ENCODE measurements at places on chromosomes 16 and 17. TPM values are rescaled to one million over a fixed set of nuclear protein-coding genes. Genes with fewer than 3 reads are reported as not detected.

PSME3 gene
- total RNA-seq, result 56.1 TPM

HBA2 gene
- total RNA-seq, result 10.1 TPM

TANC2 gene
- total RNA-seq, result 44.4 TPM

KRT12 gene
- not detected for total RNA-seq

TMEM106A gene
- 11.8 TPM for total RNA-seq

MT1X gene
- 1,273 TPM for total RNA-seq

TLCD1 gene
- 0.44 TPM for total RNA-seq

TMEM92 gene
- 0.59 TPM for total RNA-seq

- DNase-seq, result no peak
Measured at GRCh38 chr16:75758215-75758614, 31.9 kb upstream of the CPHXL start.

DNA sequence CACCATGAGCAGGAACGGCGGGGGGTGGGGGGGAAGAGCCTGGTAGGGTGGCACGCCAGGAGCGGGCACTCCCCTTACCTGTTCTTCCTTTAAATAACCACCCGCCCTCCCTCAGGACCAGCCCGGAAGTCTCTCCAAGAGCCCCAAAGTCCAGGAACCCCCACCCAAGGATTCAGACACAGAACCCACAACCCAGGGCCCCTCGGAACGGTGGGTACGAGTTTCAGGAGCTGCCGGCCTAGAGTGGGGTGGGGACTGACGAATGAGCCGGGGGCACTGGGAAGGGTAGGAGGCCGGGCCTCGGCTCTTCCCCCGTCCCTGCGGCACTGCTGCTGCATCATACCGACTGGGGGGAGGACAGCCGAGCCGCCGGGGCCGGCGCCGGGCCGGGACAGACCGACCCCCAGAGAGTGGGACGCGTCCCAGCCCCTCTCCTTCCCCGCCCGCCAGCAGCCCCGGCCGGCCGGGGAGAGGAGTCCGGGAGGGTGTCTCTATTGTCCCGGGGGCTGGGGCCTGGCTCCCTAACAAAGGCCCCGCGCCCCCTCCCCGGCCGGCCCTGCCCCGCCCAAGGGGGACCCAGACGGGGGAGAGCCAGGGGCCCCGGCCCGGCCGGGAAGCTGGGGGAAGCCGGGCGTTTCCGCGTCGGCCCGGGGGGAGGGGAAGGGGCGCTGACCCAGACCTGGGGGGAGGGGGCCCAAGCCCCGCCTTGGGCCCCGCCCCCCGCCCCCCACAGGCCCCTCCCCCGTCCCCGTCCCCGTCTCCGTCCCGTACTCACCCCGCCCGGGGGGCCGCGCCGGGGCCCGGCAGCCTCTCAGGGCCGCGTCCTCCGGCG is 747 bp downstream of the ATXN7L3 start:
- DNase-seq, result no peak

- peak; percentile 16 for DNase-seq
Measured at GRCh38 chr16:13919330-13919682, 648 bp upstream of the ERCC4 start.

- peak; percentile 93 for DNase-seq
Measured at GRCh38 chr17:68205251-68205807, 42.5 kb upstream of the AMZ2 start.

- DNase-seq, result no peak
Measured at GRCh38 chr16:15509051-15509592, 74.7 kb downstream of the BMERB1 start.

DNA sequence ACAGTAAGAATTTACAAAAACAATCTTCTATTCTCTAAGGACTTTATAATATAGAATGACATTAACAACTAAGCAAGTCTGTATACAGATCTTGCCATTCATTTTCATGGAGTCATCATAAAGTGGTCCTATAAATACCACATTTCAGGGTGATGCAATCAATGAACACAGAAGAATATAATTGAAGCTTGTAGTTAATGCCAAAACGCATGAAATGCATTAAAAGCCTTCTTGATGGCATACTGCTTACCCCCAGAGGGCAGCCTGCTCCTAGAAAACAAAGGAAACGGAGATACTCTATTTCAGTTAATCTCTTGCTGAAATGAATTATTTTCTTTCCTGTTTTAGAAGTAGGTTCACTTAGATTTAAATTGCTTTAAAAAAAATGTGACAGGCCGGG is 45.2 kb upstream of the STAC2 start:
- DNase-seq, result no peak

DNA sequence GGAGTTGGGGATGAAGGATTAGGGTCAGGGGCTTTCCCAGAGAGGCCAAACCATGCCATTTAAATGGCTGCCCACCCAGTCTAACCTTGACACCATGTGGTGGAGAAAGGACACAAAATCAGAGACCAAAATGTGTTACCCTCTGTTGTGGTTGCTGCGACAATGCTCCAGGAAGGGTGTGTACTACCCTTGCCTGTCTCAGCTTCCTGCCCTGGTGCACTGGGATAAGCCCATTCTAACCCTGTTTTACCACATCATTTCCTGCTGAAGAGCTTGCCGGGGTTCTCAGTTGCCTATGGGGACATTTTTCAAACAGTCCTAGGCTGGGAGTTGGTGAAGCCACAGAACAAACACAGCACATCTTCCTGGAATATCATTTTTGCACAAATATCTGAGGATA is 4.9 kb downstream of the OR4D1 start:
- no peak for DNase-seq

DNA sequence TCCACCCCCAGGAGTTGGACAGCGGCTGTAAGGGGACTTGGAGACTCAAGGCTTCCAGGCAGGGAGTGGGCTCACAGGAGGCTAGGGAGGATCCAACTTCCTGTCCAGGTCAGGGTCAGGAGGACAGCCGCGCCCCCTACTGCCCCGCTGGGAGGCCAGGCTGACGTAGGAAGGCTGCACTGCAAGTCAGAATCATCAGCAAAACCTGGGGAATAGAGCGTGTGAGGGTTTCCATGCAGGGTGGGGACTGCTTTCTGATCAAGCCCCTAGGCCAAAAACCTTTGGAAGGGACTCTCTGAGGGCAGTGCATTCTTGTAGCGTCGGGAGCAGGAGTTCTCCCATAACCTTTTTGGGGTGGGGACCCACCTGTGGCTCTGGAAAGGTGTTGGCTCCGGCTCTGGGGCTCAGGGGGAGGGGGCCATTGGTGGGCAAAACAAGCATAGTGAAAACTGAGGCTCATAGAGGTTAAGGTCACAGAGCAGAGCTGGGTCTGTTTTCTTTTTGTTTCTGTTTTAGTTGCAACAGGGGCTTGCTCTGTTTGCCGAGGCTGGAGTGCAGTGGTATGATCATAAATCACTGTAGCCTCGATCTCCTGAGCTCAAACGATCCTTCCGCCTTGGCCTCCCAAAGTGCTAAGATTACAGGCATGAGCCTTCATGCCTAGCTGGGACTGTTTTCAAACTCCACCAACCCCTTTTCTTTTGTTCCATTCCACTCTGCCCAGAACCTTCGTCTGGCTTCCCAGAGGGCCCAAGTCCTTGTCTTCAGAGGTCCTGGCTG is 22.1 kb downstream of the RAI1 start:
- no peak for DNase-seq

DNA sequence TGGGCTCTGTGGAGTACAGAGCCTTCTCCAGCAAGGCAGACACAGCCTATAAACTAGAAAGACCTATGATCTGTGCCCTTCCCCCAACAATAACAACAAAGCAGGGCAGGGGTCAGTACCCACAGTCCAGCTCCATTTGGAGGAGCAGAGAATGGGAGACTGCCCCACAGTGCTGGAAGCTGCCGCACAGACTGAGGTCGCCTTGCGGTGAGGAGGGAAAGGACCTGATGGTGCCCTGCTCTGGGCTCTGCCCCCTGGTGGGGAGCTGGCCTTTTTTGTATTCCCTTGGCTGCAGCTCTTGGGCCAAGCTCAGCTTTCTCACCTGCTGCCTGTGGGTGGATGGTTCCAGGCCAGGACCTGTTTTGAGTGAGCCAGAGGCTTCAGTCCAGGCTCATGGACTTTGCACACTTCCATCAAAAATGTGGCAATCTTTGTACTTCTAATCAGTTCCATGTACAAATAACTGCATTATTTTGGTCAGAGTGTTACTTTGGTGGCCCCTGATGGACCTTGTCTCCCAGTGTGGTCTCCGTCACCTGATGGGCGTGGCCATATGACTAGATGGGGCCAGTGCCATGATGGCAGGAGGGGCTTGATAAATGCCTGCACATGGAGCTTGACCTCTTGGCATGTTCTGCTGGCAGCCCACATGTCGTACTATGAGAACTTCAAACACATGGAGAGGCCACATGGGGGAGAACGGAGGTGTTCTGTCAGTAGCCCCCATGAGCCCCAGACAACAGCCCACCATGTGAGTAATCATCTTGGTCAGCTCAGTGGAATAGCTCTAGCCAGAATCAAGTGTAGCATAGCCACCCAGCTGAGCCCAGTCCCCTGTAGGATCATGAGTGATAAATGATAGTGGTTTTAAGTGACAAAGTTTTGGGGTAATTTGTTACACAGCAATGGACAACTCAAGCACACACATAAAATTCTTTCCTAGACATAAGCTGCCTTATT is 24.2 kb downstream of the B9D1 start:
- DNase-seq, result no peak

DNA sequence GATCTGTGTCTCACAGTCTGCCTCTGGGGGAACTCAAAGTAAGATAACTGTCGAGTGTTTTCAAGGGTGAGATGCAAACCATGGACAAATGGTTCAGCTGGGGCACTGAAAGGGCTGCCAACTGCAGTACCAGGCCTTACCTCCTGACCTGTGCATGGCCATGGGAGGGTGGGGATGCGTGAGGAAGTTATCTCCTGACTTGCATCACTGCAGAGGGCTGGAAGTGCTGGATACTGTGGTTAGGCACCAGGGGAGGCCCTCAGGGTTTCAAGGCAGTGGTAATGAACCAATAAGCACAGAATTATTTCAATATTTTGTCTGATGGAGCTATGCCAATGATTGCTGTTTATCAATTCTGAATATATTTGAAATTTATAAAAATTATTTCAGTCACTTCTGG is 159.2 kb downstream of the CYLD start:
- DNase-seq, result no peak

DNA sequence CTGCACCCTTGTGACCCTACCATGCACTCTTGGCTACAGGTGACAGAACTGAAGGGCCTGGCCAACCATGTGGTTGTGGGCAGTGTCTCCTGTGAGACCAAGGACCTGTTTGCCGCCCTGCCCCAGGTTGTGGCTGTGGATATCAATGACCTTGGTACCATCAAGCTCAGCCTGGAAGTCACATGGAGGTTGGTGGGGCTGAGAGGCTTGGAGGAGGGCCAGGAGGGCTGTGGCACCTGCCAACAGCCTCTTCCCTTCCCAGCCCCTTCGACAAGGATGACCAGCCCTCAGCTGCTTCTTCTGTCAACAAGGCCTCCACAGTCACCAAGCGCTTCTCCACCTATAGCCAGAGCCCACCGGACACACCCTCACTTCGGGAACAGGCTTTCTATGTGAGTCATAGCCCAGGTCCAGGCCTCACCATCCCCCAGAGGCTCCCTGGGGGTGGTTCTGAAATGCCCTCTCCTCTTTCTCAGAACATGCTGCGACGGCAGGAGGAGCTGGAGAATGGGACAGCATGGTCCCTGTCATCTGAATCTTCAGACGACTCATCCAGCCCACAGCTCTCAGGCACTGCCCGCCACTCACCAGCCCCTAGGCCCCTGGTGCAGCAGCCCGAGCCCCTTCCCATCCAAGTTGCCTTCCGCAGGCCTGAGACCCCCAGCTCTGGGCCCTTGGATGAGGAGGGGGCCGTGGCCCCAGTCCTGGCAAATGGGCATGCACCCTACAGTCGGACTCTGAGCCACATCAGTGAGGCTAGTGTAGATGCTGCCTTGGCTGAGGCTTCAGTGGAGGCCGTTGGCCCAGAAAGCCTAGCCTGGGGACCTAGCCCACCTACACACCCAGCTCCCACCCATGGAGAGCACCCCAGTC is 13.0 kb downstream of the RIPOR1 start:
- no peak for DNase-seq

GRCh38 chr17:30780343-30780742 is 44.1 kb downstream of the CRLF3 start:
- DNase-seq, result no peak

GRCh38 chr16:49647673-49648072 is 208.2 kb downstream of the ZNF423 start:
- DNase-seq, result no peak

DNA sequence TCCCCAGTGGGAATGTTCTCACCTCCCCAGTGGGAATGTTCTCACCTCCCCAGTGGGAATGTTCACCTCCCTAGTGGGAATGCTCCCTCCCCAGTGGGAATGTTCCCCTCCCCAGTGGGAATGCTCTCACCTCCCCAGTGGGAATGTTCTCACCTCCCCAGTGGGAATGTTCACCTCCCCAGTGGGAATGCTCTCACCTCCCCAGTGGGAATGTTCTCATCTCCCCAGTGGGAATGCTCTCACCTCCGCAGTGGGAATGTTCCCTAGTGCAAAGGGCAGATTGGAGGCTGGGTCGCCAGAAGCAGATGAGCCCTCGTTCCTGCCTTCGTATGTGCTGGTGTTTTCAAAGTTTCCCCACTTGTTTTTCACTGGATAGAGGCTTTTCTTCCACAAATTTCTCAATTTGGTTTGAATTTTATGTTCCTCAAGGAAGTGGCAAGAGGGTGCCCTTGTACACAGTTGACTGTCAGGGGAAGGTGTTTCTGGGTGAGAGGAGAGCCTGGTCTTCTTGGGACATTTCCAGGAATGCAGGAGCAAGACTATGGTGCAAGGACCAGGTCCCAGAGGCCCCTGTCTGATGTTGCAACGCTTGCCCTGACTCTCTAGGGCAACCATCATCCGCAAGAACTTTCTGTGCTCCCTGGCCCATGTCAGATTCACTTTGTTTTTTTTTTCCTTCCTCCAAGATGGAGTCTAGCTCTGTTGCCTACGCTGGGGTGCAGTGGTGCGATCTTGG is 34.0 kb downstream of the TRARG1 start:
- DNase-seq, result no peak

- DNase-seq, result no peak
Measured at GRCh38 chr17:82907797-82908542, 68.1 kb upstream of the ZNF750 start.

DNA sequence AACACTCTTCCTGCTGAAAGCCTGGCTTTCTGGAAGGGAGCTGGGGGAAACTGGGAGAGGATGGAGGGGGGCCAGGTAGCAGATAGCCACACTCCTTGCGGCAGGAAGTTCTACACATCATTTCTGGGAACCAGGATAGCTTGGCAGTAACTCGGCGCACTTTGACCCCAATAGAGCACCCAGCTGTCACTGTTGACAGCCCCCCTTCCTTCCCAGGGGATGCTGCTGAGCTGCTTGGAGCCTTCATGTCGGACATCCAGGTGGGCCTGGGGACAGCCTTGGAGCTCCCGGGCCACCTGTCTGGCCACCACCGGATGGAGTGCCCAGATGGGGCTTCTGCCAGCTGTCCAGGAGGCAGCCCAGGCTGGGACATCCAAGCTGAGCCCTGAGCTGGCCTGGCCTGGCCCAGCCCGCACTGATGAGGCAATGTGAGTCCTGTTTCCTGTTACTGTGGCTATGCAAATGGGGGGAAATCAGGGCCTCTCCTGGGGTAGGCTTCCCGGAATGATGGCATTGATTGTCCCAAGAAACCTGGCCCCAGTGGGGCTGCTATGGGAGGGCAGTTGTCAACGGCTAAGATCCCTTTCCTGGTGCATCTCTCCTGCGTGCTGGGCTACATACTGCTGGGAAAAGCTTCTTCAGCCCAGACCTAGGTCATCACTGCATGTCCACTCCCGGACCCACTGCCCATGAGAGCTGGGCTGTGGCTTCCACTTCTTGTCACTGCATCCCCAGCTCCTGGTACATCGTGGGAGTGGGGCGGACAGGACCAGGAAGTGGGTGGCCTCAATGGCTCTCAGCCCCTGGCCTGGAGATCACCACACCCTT is 50.0 kb downstream of the SOCS1 start:
- DNase-seq, result no peak
